Left cardiac atrium (tissue), 4 donors: ENCODE measurements at places on chromosomes 11 and 22. TPM values are rescaled to one million over a fixed set of nuclear protein-coding genes. Genes with fewer than 3 reads are reported as not detected.

DNA sequence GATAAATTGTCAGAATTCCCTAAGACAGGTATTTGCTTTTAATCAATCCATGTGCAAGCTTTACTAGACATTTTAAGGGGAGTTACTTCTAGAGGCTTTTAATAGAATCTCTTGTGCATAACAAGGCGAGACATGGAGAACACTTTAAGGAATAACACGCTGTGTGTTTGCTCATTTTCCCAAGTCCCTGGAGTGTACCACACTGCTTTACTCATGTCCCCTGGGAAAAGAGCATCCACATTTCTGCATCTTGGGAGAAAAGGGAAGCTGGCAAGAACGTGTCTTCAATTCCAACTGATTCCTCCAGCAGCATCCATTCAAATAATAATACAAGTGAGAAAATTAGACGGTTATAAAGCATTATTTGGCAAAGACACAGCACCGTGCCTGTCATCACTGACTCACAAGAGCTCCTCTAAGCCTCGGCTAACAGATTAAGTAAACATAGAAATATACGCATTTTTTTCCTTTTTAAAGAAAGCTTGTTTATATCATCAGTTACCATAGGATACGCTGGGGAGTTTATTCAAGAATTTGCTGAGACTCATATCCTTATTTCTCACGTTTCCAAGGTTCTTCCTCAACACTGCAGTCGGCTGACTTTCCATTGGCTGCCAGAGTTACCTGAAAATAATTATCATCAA is 121.5 kb downstream of the CD44 start:
- DNase-seq = no peak

The TBX1 gene
- total RNA-seq = 0.47 TPM

The RTN4RL2 gene
- total RNA-seq = 1.9 TPM

DNA sequence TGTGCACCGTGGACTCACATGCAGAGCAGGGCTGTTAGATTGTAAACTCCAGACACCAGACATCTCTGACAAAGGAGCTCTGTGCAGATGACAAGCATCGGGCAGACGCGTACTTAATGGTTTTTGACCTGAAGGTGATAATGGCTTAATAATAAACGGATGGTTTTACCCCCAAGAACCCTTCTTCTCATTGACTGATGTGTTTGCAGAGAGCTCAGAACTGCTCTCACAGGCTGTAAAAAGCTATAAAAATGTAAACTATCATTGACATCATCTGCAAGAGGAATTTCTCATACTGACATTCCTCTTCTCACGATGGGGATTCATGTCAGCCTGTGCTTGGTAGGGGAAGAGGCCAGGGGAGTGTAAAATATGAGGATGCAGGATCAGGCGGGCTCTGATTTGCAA is 8.6 kb upstream of the ARHGAP8 start:
- no peak for DNase-seq

GRCh38 chr22:45308957-45309421 is 745 bp upstream of the FAM118A start:
- DNase-seq = no peak

DNA sequence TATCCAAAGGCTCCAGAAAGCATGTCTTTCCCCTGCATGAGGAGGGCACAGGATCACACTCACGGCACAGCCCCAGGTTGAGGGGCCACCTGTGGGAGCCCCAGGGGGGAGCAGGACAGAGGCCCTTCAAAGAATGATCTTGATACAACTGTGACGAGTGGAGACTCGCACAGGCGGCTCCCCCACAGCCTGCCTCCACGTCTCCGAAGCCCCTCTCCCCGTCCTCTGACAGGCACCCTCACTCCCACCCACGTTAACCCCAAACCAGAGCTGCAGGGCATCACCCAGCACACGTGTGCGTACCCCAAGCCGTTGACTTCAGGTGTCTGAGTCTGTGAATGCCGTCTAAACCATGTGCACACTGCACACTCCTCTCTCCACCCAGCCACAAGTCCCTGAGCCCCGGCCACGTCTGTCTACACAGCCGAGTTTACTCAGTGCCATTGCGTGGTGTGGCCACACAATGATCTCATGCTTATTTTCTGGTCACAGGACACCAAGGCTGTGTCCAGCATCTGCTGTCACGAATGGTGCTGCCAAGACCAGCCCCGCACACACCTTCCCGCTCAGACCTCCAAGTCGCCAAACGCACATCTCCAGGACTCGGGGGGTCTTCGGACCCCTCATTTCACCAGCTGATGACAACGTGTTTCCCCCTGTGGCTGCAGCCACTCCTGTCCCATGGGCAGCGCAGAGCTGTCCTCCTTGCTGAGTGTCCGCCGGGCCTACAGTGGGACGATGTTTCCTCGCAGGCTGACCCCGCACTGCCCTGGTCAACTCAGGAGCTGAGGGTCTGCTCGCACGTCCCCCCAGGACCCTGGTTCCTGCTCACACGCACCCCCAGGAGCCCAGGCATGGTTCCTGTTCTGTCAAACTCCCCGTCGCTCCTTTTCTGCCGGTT is 251.2 kb downstream of the BRD1 start:
- no peak for DNase-seq

DNA sequence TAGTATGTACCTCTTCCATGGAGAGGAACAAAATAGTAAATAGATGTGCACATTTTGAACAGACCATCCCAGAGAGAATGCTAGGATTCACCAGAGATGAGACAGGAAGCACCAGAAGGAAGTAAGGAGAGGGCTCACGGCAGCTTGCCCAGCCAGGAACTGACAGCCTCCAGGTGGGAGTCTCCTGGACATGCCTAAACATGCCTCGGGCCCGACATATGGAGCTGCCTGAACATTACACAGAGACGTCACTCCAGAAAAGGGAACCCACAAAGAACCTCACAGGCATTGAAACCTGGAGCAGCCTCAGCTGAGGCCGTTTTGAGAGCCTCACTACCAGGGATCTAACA is 67.4 kb downstream of the BRD1 start:
- no peak for DNase-seq

GRCh38 chr11:99277281-99277680 is 256.5 kb downstream of the CNTN5 start:
- no peak for DNase-seq

DNA sequence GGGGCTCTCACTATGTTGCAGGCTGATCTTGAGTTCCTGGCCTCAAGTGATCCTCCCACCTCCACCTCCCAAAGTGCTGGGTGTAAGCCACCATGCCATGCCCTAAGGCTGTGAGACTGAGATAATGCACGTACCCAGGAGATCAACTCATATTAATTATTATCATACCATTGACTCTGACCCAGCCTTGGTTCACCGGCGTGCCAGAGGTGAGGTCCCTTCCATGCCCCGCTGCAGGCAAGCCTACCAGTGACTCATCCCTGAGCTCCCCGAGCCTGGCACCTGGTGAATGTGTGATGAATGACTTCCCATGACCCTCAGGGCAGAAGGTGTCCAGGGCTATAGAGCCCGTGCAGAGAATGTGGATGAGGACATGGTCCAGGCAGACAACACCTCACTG is 12.1 kb downstream of the GAL3ST1 start:
- no peak for DNase-seq

The MPPED1 gene
- total RNA-seq = not detected

The TEX12 gene
- not detected for total RNA-seq

The CRYBB2 gene
- total RNA-seq = 0.29 TPM

DNA sequence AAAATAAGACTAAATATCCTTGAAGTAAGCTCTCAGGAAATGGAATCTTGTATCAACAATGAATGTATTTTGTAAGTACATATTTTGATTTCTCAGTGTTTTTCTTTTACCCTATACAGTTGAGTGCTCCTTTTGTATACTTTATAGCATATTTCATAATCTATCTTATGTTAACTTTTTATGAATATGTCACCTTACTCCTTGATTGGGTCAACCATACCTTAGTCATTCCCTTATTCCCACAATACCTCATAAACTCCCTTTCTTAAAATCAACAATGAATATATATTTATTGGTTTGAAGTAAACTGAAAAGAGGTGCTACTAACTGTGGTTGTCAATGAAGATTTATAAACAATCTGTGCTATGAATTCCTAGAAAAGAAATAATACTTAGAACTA is 686.2 kb downstream of the METTL15 start:
- no peak for DNase-seq

The CYB5R3 gene
- total RNA-seq = 295 TPM

The SNX32 gene
- not detected for total RNA-seq

DNA sequence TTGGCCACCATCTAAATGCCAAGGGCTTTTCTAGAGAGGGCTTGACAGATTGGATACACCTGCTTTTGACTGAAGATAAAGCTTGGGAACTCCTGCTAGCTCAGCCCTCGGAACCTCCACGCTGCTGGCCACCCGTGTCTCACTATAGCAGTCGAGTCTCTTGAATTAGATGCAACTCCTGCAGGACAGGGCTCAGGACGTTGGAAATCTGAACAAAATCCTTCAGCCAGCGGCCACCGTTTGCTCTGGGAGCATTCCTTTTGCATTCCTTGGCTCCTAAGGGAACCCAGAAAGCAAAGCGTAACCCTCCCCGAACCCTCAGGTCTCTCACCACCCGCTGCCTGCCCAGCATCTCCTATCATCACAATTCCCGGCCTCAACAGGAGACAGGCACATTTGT is 77.8 kb downstream of the GRIK4 start:
- DNase-seq = no peak

GRCh38 chr11:124977006-124977405 is 23.0 kb downstream of the CCDC15 start:
- no peak for DNase-seq

DNA sequence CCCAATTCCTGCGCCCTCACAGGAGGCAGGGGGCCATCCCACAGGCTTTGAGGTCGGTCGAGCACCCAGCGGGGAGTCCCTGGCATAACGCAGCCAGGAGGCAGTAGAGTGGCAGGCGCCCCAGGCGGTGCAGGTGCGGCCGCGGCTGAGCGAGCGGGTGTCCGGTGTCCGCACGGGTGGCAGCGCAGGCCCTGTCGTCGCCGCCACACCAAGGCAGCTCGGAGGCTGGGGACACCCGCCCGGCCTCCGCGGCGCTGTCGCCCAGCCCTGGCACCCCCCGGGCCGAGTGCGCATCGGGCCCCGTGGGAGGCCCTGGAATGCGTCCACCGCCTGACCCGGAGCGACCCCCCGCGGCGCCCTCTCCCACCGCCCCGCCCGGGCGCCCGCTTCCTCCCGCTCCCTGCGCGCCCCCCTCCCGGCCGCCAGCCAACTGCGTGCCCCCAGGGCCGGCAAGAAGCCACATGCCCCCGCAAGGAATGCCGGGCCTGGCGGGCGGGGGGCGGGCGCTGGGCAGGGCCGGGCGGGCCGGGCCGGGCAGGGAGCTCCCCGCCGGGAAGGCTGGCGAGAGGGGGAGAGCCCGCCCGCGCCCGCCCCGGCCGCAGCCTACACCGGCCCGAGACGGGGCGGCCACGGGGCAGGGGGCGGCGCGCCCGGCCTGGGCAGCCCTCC is 33.9 kb downstream of the PRDM11 start:
- DNase-seq = peak; percentile 61

GRCh38 chr22:27846910-27847309 is 45.4 kb upstream of the MN1 start:
- DNase-seq = no peak
